ENCODE measurements at places on chromosomes 6 and 20.

DNA sequence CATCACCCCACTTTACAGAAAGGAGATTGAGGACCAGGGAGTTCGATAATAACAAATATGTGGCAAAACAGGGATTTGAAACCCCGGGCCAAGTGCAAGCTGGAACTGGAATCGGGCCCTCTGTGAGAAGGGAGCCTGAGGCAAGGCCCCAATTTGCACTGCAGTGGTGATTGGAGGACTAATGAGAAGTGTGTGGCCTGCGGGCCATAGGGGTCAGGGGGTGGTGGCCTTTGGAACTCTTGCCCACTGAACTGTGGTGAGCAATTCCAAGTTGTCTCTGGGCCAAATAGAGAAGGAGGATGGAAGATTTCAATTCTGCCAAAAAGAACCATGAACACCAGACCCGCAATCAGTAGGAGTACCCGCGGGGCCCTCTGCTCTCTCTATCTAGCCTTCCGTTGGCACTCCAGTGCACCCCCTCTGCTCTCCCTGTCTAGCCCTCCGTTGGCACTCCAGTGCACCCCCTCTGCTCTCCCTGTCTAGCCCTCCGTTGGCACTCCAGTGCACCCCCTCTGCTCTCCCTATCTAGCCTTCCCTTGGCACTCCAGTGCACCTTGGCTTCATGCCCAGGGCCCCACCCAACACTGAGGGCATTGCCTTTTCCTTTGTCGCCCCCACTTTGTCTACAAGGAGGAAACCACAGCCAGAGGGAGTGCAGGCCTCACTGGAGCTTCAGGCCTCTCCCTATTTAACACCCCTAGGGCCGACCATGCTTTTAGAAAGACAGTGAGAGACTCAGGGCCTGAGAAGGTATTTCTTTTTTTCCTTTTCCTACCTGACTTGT is 6.0 kb upstream of the PTPRA start:
- DNase-seq = no peak

- no peak for DNase-seq
Observed at GRCh38 chr20:54355631-54356280, 119.6 kb upstream of the DOK5 start.

- no peak for DNase-seq
Observed at GRCh38 chr6:209432-210103, 82.7 kb upstream of the DUSP22 start.

DNA sequence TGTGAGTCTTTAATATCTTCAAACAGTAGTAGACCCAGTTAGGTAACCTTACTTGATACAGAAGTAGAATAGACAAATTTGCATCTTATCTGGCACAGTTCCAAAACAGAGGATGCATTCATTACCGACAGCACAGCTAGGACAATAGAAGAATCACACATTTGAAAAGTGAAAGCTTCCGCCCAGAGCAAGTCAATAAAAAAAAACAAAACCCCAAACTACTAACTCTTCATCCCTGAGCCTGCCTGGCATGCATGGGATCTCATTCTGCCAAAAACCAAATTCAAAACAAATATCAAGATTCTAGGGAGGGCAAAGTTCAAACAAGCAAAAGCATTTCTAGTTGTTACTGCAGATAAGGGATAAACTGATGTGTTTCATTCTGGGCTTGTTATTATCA is 235.4 kb downstream of the BTBD9 start:
- no peak for DNase-seq

DNA sequence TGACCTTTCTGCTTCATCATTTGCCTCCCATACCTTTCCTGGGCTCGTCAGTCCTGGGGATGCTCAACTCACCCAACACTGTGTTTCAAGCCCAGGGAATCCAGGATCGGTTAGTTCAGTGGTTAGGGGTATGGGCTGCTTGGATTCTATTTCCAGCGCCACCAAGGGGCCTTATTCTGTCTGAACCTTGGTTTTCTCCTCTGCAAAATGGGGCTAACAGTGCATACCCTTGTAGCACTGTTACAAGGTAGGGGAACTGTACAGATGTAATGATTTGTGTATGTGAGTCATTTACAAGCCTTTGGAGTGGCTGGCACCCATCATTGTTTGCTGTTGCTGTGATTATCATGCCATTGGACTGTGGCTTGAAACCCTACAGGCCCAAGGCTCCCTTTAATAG is 14.5 kb upstream of the CSNK2A1 start:
- DNase-seq = no peak

- no peak for DNase-seq
Observed at GRCh38 chr6:168239044-168239773, 80.4 kb downstream of the DACT2 start.

- DNase-seq = no peak
Observed at GRCh38 chr6:151021896-151022295, 156.4 kb downstream of the MTHFD1L start.

DNA sequence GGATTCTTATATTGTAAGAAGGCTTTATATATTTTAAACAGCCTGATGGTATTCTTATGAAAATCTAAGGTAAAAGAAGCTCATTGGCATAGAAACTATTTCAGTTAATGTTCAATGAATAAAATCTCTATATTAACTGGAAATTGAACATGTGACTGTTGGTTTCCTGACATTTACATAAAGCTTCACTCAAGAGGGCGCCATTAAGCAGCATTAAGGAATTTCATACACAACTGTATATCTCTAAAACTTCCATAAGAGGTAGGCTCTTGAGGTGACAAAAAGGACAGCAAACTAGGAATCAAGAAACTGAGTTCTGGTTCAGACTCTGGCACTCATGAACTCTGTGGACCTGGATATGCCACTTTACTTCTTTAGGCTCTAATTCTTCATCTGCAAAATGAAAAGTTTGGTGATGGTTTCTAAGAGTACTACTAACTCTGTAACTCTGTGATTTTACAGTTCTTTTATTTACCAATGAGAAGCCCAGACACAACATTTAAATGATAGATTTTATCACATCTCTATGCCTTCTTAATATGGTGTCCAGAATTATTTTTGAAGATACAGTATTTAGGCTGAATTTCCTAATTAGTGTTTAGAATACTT is 147.5 kb downstream of the FLRT3 start:
- no peak for DNase-seq

GRCh38 chr6:53133961-53134360 is 14.7 kb downstream of the GCM1 start:
- DNase-seq = no peak

GRCh38 chr6:13262302-13263230 is 65.8 kb downstream of the TBC1D7 start:
- no peak for DNase-seq

DNA sequence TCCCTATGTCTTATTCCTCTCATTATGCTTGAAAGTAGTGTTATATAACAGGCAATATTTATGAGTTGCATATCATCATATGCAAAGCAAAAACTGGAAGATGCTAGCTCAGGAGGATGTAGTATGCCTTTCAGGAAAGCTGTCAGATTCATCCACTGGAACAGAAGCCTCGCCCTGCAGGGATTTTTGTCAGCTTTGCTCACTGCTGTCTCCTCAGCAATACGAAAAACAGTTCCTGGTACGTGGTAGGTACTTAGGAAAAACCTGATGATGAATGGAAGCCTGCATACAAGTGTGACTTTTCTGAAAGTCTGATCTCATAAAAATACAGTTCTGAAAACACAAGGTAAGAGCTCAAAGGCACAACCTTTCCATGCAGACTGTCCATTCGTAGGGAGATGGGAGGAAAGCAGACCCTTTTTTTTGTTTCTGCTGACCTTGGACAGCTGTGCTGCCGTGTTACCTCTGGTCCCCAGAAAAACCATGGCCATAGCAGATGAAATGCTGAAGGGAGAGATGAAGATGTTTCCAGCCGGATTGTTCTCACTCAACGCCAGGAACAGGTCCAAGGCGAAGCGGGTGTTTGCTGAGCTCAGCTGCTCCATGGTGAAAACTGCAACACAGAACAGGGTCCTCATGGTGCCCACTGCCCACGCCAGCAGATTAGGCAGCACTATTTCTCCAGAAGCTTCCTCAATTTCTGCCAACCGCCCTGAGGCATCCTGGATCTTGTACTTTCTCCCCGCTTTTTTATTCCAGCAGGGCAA is 1.5 kb downstream of the SERPINB1 start:
- DNase-seq = no peak

DNA sequence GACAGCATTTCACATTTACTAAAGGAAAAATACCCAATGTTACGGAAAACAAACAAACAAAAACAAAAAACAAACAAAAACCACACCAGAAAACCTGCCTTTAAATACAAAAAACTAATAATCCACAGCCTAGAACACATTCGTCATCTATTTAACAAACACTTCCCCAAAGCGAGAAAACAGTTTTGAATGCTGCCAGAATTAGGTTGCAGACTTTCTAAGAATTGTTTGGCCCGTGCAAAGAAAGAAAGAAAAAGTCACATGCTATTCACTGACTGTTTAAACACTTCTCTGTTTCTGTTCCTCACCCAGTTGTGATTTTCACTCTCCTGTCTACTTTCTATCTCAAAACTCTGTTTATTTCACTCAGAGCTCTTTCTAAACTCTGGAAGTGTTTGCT is 52.5 kb downstream of the BCAS1 start:
- no peak for DNase-seq

DNA sequence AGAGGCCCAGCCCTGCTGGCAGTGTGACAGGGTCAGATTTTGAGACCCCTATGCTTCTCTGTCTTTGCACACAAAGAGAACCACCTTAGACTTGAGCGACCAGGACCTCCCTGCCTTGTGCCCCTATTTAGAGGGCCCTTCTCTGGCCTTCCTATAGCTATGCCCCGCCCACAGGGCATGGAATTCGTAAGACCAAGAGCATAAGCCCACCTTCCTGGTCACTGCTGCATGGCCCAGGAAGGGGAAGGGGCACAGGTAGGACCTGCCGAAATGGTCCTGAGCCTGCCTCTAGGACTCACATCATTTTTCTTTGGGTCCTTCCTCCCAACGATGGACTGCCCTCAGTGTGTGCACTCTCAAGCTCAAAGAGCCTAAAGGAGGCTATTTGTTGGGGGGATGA is 65.1 kb upstream of the SRSF6 start:
- no peak for DNase-seq

GRCh38 chr20:32157611-32158010 is 48.1 kb downstream of the TM9SF4 start:
- DNase-seq = no peak

DNA sequence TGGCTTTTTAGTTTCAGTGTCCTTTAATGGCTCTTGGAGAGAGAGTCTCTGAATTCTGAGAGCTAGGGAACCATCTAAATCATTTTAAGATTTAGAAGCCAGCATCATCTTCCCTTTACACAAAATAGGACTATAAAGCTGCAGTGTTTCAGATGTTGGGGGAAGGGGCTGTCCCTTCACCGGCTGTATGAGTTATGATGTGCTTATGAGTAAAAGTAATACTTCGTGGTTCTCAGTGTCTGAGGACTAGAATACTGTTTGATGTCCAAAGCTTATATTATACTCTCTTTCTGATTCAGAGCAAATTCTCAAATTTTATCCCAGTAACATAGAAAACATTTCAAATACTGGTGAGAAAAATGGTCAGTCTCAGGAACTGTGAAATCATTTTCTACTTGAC is 63.5 kb upstream of the FAM8A1 start:
- no peak for DNase-seq

DNA sequence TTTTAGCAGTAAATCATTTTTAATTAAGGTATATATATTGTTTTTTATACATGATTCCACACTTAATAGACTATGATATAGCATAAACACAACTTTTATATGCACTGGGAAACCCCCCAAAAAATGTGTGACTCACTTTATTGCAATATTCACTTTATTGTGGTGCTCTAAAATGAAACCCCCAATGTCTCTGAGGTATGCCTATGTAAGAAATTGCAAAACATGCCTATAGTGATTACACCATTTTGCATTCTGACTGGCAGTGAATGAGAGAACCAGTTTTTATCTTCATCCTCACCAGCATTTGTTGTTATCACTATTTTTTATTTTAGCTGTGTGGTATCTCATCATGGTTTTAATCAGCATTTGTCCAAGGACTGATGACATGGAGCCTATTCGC is 8.5 kb upstream of the CST11 start:
- DNase-seq = no peak

GRCh38 chr20:41468994-41469600 is 102.5 kb upstream of the EMILIN3 start:
- DNase-seq = no peak

DNA sequence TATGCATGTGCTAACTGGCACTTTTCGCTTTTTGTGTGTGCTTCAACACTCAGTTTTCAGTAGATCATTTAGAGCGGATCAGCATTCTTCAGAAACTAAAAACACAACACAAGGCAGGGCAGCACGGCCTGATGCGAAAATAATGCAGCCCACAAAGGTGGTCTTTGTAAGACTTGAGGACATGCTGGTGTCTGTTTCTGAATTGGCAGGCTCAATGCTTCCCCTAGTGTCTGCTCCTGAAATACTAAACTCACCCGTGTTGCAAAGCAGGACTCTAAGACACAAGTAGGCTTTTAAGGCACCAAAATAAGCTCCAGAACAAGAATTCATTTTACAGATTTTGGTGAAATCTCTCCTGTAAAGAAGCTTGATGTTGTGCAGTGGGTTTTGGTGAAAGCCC is 676.5 kb downstream of the TENT5A start:
- DNase-seq = no peak

- DNase-seq = no peak
Observed at GRCh38 chr6:2793534-2794151, 28.4 kb downstream of the WRNIP1 start.

DNA sequence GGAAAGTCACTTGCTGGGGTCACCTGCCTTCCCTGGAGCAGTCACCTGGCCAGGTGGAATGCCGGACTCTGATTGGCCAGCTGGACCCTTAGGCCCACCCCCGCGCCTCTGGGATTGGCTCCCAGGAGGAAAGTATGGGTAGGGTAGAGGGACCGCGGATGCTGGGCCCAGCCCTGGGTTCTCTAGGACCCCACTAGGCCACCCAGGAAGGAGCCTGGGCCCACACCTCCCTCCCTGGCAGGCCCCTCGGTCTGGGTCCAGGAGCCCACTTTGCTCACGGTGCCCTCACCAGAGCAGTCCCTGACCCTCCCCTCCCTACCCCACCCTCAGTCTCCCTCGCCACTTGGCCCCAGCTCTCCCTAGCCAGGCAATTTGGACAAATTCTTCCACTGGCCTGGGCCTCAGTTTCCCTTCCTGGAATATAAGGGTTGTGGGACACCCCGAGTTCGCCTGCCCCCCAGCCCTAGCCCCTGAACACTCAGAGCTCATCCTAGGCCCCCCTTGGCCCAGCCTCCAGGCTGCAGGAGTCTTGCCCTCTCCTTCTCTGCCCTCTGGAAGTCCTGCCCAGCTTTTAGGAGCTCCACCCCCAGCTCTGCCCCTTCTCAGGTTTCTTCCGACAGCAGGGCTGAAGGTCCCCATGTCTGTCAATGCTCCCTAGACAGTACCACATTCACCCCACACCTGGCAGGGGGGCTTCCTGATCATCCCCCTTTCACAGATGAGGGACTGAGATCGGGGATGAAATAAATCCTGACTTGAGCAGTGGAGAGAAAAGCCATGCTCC is 299.6 kb downstream of the TAF4 start:
- DNase-seq = peak; percentile 28

DNA sequence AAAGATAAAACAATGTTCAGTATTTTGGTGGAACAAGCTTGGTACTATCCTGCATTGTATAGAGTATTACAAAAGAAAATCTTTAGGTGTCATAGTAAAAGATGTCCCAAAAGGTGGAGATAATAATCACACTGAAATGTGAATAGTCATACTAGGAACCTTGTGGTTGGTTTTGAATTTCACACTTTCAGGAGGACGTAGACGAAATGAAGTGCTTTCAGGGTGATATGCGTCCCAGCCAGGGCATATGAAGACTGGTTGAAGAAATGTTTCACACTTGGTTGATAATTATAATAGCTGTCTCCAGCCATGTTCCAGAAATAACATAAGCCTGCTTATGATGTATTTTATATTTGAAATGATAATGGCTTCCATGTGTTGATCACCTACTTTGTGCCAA is 60.4 kb downstream of the SCAND1 start:
- no peak for DNase-seq

Measured in psoas muscle (tissue), 8 donors.